Stimulated activated CD4-positive, alpha-beta T cell treated with anti-CD3 and anti-CD28 coated beads, Interleukin-1b, Interleukin-23, amount 100 ng/mL, for 1 hour (primary cell): ENCODE measurements at places on chromosomes 7 and 10.

- DNase-seq = no peak
These were observed 123.7 kb upstream of the CTBP2 start for GRCh38 chr10:125283836-125284614.

- DNase-seq = peak; percentile 15
These were observed at the start of gene ABCB1 for GRCh38 chr7:87600130-87601124. Gene ABCB1, minus strand, starts transcription at chr7:87600884. Its CDS starts 700 bp downstream, at chr7:87600184.

DNA sequence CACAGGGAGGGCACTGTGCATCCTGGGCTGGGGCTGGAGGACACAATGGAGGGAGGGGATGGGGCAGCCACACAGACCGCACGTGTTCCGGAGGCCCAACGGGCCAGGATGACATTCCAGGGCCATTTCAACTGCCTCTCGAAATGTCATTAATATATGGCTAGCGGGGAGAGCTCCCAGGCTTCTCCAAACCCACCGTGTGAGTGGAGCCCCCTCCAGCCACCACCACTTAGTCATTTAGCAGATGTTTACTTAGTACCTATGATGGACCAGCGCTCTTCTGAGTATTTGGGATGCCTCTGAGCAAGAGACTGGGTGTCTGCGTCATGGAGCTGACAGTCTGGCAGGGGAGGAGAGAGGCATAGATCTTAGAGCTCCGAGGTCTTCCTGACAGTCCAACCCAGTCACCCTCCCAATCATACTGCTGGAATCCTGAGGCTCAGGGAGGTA is 107.3 kb downstream of the ZMIZ1 start:
- no peak for DNase-seq

DNA sequence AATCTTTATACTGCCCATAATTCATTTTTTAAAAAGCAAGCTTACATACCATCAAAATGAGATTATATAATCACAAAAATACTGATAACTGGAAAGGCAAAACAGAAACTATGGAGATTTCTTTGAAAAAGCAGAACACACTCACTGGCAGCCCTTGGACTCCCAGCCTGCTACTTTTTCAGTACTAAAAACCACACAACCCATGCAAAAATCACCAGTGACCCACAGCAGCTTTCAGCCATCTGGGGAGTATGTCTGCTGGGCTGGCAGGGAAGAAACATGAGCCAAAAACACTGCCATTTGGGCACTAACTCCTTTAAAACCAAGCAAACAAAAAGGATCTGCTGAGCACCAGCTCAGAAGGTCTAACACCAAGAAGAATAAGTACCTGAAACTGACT is 80.0 kb upstream of the DDC start:
- DNase-seq = no peak

- DNase-seq = no peak
These were observed 49.1 kb upstream of the EEPD1 start for GRCh38 chr7:36103837-36104561.

GRCh38 chr7:101668726-101669125 is 39.6 kb upstream of the MYL10 start:
- DNase-seq = no peak

GRCh38 chr7:73851410-73852338 is 9.3 kb upstream of the TMEM270 start:
- DNase-seq = no peak

DNA sequence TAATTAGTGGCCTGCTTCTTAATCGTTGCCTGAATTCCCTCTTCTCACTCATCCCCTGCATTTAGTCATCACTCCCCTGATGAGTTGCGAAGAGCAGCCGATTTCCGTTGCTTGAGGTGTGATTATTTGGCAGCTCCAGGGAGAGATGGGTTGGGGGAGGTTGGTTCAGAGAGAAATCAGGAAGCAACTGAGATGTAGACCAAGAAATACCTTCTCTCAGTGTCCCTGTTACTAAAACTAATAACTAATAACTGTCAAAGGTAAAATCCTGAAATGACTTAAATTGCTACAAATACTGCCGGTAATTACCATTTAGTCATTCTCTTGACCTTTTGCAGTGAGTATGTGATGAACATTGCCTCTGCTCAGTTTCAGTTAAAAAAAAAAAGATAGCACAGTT is 76.9 kb downstream of the ELMO1 start:
- DNase-seq = no peak
